Stimulated activated CD8-positive, alpha-beta memory T cell treated with anti-CD3 and anti-CD28 coated beads, Interleukin-15, amount 100 ng/mL, for 1 hour (primary cell): ENCODE measurements at places on chromosomes 5 and 9.

GRCh38 chr5:174744896-174745295 is 20.5 kb downstream of the MSX2 start:
- no peak for DNase-seq

- DNase-seq: no peak
Measured at GRCh38 chr9:34782372-34782771, 72.4 kb upstream of the CCL21 start.

DNA sequence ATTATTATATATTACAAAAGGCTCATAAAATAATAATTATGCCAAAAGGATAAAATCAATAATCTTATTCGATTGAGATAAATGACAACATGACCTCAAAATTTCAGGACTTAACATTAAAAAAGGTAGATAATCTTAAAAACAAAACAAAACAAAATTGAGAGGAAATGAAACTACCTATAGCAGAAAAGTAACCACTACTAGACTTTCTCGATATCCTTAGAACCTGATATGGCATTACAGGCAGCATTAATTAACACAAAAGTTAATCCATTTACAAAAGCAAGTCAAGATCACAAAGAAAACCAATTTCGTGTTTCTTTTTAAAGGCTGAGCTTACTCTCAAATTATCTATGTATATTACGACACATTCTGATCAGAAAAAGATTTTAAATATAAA is 29.9 kb downstream of the TMEM161B start:
- no peak for DNase-seq

- DNase-seq: no peak
Measured at GRCh38 chr5:146820987-146821386, 57.6 kb downstream of the PPP2R2B start.

DNA sequence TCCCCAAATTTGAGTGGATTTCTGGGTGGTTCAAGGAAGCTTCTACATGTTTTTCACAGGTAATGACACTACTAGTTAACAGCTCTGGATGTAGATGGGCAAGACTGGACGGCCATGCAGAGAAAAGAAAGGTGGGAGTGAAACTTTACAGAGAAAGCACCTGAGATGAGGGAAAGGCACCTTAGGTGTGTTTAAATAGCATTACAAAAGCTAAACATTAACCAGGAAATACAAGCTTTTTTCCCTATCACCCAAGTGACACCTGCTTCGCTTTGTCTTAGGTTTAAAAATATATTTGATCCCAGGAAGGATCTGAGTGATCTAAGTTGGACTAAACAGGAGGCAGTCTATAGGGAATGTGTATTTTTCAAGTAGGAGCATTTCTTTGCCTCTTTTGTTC is 8.3 kb downstream of the C9orf152 start:
- DNase-seq: no peak

GRCh38 chr9:75087824-75088645 is at the start of the genes NMRK1 and OSTF1:
Gene NMRK1 (minus strand): TSS chr9:75088155. CDS start chr9:75083115, 5,040 bp downstream.
Gene OSTF1 (plus strand): TSS chr9:75088514. CDS start chr9:75088693, 179 bp downstream.
- DNase-seq: peak; percentile 72

DNA sequence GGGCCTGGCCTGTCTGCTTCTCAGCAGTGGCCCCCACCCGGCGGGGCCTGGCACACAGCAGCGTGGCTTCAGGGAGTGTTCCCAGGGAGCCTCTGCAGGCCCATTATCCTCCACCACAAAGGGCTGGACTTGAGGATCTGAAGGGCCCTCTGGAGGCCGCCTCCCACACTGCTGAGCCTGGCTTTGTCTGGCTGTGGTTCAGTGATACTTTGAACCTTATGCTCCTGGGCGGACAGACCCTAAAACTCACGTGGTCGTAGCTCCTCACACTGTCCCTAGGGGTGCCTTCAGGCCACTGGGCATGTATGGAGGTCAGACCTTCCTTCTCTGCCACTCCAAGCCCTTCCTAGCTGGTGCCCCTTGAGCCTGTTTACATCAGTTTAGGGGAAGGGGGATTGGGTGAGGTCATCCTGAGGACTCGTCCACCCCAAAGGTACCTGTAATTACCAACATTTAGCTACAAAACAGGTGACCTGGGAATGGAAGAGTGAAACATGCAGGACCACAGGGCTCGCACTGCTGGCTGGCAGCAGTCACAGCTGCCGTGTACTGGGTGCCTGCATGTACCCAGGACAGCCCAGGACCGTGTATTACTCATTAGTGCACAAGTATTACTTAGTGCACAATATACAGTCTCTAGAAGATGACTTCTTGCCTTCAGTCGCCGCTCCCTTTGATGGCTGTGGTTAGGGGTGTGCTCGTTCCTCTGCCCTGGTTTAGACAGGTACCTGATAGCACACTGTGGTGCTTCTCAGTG is 8.5 kb downstream of the GRHPR start:
- DNase-seq: no peak

GRCh38 chr9:127974769-127975261 is 6.0 kb downstream of the EEIG1 start:
- DNase-seq: no peak

GRCh38 chr5:20524991-20525529 is 537.1 kb upstream of the CDH18 start:
- DNase-seq: no peak

DNA sequence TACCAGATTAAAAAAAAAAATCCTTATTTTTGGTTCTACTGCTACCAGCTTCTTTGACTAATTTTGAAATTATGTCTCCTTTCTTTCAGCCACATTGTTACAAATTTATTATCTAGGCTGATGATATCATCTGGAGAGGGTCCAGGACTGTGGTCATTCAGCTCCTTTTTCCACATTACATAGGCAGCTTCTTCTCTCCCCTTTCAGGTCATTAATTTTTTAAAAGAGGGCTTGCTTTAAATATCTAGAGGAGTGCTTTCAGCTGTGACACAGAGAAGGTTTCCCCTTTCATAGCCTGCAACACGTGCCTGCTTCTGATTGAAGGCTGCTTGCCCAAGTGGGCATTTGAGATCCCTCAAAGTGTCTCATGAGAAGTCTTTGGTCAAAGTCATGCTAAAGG is 155.7 kb upstream of the PAPPA start:
- no peak for DNase-seq

DNA sequence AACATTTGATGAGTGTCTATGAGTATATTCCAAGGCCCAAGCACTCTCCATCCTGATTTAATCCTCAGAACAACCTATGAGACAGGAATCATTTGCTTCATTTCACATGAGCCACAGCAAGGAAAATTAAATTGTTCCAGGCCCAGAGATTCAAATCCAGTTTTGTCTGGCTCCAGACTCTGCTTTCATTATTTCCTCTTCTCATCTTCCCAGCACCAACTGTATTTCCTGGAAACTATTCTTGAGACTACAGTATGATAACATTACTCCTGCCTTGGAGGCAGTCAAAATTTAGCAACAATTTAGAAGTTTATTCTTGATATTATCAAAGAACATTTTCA is 194.5 kb downstream of the ZNF608 start:
- DNase-seq: no peak
